ENCODE measurements at places on chromosomes 5 and 9.

GRCh38 chr5:91126888-91127287 is 256.2 kb downstream of the ARRDC3 start:
- no peaks in the 10 kb centered on the region for H3K4me1 ChIP-seq
- H3K36me3 ChIP-seq = no peaks in the 10 kb centered on the region
- no peak for DNase-seq
- no peak overlapping the region for H3K4me3 ChIP-seq
- H3K27me3 ChIP-seq = peaks cover 9% of the 10 kb centered on the region

GRCh38 chr9:133837627-133838597 is 99.8 kb upstream of the SARDH start:
- H3K4me1 ChIP-seq = no peaks in the 10 kb centered on the region
- H3K27me3 ChIP-seq = no peaks in the 10 kb centered on the region
- H3K4me3 ChIP-seq = no peak overlapping the region
- no peak for DNase-seq
- no peak overlapping the region for H3K27ac ChIP-seq
- H3K36me3 ChIP-seq = peaks cover 2% of the 10 kb centered on the region

DNA sequence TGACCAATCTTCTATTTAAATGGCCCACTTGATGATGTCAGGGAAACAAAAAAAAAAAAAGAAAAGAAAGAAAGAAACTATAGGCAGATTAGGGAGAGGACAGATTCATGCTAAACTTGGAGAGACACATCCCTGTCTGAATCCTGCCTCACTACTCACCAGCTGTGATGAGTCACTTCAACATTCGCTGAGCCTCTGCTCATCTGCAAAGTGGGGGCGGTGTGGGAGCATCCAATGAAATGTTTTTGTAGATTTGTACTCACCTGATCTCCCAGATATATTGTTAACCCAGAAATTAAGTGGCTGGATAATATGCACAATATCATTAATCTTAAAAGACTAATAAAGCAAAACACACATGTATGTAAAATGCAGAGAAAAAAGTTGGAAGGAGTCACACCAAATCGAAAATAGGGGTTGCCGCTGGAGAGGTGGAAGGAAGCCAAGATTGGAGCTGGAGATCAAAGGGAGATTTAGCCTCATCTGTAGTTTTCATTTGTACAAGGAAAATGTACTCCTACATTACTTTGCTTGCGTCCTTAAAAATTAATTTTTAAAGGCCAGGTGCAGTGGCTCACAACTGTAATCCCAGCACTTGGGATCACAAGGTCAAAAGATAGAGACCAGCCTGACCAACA is 17.0 kb upstream of the ERGIC1 start:
- H3K4me3 ChIP-seq = no peak overlapping the region
- no peak for DNase-seq
- H3K4me1 ChIP-seq = no peaks in the 10 kb centered on the region
- H3K27me3 ChIP-seq = no peaks in the 10 kb centered on the region
- H3K36me3 ChIP-seq = no peaks in the 10 kb centered on the region

GRCh38 chr9:123365287-123365880 is 9.4 kb downstream of the CRB2 start:
- H3K4me3 ChIP-seq = no peak overlapping the region
- DNase-seq = no peak
- no peaks in the 10 kb centered on the region for H3K4me1 ChIP-seq
- peaks cover 2% of the 10 kb centered on the region for H3K36me3 ChIP-seq
- H3K27me3 ChIP-seq = peaks cover 50% of the 10 kb centered on the region

GRCh38 chr9:108569624-108570023 is 286.2 kb downstream of the ACTL7B start:
- H3K4me3 ChIP-seq = no peak overlapping the region
- H3K27ac ChIP-seq = no peak overlapping the region
- peaks cover 20% of the 10 kb centered on the region for H3K27me3 ChIP-seq
- no peaks in the 10 kb centered on the region for H3K36me3 ChIP-seq
- H3K4me1 ChIP-seq = no peaks in the 10 kb centered on the region

DNA sequence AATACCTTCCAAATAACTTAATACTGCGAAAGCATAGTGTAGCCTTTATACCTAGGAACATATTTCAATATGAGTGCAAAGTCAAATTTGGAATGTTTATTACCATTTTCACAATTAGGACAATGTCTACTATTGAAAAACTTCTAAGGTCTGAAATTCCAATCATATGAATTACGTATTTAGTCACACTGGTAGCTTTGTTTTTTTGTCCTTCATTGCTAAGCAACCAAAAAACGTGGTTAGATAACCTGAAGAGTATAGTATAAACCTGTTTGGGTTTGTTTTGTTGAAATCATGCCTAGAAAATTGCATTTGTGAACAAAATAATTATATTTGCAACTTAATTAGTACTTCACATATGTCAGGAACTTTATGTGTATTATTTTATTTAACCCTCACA is 134.2 kb downstream of the FBXO4 start:
- no peaks in the 10 kb centered on the region for H3K36me3 ChIP-seq
- H3K4me1 ChIP-seq = peaks cover 4% of the 10 kb centered on the region
- peaks cover 17% of the 10 kb centered on the region for H3K27me3 ChIP-seq
- no peak overlapping the region for H3K27ac ChIP-seq
- DNase-seq = no peak

- peaks cover 44% of the 10 kb centered on the region for H3K36me3 ChIP-seq
- no peak for DNase-seq
- H3K27me3 ChIP-seq = no peaks in the 10 kb centered on the region
- H3K4me3 ChIP-seq = no peak overlapping the region
Measured at GRCh38 chr5:31407921-31408693, 123.8 kb downstream of the DROSHA start.

DNA sequence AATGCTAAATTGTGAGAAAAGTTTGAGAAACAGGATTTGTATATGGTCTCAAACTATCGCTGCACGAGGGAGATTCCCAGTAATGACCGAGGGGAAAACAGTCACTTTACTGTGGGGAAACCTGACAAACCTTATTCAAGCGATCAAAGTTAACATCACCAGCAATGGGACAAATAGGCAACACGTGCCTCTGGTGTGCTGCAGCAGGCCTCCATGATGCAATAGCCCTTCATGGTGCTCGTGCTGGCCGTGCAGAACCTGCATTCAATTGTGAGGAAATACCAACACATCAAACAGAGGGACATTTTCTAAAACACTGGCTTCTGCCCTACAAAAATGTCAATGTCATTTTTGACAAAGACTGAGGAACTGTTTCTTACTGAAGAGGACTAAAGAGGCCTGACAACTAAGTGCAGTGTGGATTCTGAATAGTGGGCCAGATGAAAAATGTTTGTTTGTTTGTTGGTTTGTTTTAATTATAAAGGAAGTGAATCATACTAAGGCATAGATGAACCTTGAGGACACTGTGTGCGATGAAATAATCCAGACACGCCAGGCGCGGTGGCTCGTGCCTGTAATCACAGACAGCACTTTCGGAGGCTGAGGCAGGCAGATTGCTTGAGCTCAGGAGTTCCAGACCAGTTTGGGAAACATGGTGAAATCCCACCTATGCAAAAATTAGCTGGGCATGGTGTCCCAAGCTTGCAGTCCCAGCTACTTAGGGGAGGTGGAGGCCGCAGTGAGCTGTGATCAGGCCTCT is 17.6 kb upstream of the MARCHF6 start:
- H3K4me1 ChIP-seq = peaks cover 9% of the 10 kb centered on the region
- H3K4me3 ChIP-seq = no peak overlapping the region
- no peaks in the 10 kb centered on the region for H3K36me3 ChIP-seq
- H3K27me3 ChIP-seq = peaks cover 50% of the 10 kb centered on the region

- no peak overlapping the region for H3K4me3 ChIP-seq
- H3K27ac ChIP-seq = no peak overlapping the region
- no peaks in the 10 kb centered on the region for H3K27me3 ChIP-seq
- no peak for DNase-seq
- H3K4me1 ChIP-seq = no peaks in the 10 kb centered on the region
- peaks cover 4% of the 10 kb centered on the region for H3K36me3 ChIP-seq
Measured at GRCh38 chr5:15683332-15683731, 183.4 kb downstream of the FBXL7 start.

GRCh38 chr5:32083981-32084430 is 90.1 kb downstream of the GOLPH3 start:
- no peaks in the 10 kb centered on the region for H3K36me3 ChIP-seq
- H3K27me3 ChIP-seq = no peaks in the 10 kb centered on the region
- H3K4me1 ChIP-seq = no peaks in the 10 kb centered on the region
- no peak overlapping the region for H3K4me3 ChIP-seq

DNA sequence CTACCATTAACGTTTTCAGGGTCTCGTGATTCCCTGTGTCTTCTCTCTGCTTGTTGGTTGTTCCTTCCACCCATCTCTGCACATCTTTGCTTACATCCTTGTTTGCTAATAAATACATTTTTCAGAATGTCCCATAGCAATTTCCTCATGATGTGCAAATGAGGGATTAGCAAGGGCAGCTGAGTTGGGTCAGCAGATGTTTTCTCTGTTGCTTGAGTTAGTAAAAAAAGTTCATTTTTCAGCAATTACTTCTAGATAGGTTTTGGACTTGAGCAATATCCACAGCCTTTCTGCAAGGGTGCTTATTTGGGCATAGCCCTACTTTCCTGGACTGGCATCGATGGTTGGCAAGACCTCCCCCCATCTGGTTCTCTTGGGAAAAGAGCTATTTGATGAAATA is 4.8 kb upstream of the TNFSF15 start:
- H3K4me1 ChIP-seq = peaks cover 28% of the 10 kb centered on the region
- H3K36me3 ChIP-seq = peaks cover 3% of the 10 kb centered on the region
- no peak overlapping the region for H3K4me3 ChIP-seq
- DNase-seq = no peak
- H3K27ac ChIP-seq = no peak overlapping the region

DNA sequence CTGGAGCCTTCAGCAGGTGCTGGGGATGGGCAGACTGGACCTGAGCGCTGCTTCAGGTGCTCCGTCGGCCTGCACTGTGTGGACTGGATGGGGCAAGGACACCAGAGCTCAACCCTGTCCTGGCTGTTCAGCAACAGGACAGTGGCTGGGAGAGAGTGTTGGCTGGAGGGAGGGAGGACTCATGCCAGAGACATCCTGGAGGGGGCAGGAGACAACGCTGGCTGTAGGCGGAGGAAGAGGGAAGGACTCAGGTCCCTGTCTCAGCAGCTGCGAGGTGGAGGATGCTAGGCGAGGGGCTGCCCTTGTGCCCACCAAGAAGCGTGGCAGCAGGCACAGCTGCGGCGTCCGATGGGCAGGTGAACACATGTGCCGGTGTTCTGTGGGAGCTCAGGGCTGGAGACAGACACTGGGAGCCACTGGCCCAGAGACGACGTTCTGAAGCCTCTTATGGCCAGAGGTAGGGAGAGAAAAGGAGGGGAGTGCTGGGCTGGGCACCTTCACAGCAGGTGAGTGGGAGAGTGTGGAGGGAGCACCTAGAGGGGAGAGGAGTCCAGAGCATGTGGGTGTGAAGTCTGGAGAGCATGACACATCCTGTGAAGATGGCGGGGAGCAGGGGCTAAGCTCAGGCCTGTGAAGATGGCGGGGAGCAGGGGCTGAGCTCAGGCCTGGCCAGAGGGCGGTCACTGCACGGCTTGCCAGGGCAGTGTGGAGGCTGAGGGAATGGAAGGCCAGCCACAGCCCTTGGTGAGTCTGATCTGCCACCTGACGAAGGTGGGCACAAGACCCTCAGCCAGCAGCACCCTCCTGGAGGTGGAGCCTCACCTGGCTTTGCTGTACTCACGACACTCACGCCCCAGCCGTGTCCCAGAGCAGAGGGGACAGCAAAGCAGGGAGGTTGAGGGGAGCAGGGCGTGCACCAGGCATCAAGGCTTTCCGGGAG is 79.1 kb upstream of the FCN1 start:
- no peak for DNase-seq
- peaks cover 44% of the 10 kb centered on the region for H3K27me3 ChIP-seq
- H3K36me3 ChIP-seq = no peaks in the 10 kb centered on the region
- no peaks in the 10 kb centered on the region for H3K4me1 ChIP-seq
- no peak overlapping the region for H3K4me3 ChIP-seq

GRCh38 chr5:170028124-170028523 is 47.8 kb upstream of the INSYN2B start:
- H3K27ac ChIP-seq = no peak overlapping the region
- DNase-seq = no peak
- H3K4me3 ChIP-seq = no peak overlapping the region

DNA sequence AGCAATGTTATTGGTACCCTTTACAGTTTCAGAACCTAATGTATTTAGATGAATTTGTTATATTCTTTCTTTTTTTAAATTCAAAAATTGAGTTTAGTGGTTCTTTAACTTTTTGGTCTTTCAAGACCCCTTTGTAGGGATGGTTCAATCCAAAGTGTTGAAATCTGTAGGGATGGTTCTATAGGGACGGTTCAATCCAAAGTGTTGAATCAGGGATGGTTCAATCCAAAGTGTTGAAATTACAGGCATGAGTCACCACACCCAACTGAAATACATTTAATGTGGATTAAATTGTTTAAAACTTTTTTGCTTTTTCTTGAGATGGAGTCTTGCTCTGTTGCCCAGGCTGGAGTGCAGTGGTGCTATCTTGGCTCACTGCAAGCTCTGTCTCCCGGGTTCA is 30.6 kb downstream of the SNX2 start:
- H3K36me3 ChIP-seq = peaks cover 49% of the 10 kb centered on the region
- no peaks in the 10 kb centered on the region for H3K27me3 ChIP-seq
- H3K27ac ChIP-seq = no peak overlapping the region
- H3K4me3 ChIP-seq = no peak overlapping the region
- no peak for DNase-seq
- peaks cover 6% of the 10 kb centered on the region for H3K4me1 ChIP-seq
